Uterine smooth muscle cell (primary cell): ENCODE measurements at places on chromosomes 7 and 10. TPM values are rescaled to one million over a fixed set of nuclear protein-coding genes. Genes with fewer than 3 reads are reported as not detected.

Gene CELF2
- total RNA-seq: 5.4 and 11.5 TPM in 2 replicates

Gene WDR37
- 14.6 and 22.7 TPM in 2 replicates for total RNA-seq

Gene CLCN1
- not detected in 2 replicates for total RNA-seq

Gene WAPL
- 49.5 and 56.9 TPM in 2 replicates for total RNA-seq

Gene POLR2J2
- total RNA-seq: 3.2 and 3.3 TPM in 2 replicates

Gene NUTM2E
- total RNA-seq: not detected in 2 replicates

Gene DLG5
- 41.1 and 45.2 TPM in 2 replicates for total RNA-seq

Gene PNLIPRP3
- 0.11 and 0.12 TPM in 2 replicates for total RNA-seq

Gene STMP1
- 15.0 and 15.6 TPM in 2 replicates for total RNA-seq

Gene NUPR2
- not detected in 2 replicates for total RNA-seq

Gene MMD2
- not detected in 2 replicates for total RNA-seq

Gene PNLIPRP2
- not detected in 2 replicates for total RNA-seq

Gene AVPI1
- 23.0 and 32.1 TPM in 2 replicates for total RNA-seq

Gene NEUROD6
- total RNA-seq: not detected in 2 replicates

Gene TRPV5
- not detected in 2 replicates for total RNA-seq

Gene CADPS2
- 21.6 and 34.5 TPM in 2 replicates for total RNA-seq

Gene LRRTM3
- under 0.01 TPM in 2 replicates for total RNA-seq

Gene ANKRD16
- 10.4 and 12.7 TPM in 2 replicates for total RNA-seq

Gene KEL
- total RNA-seq: not detected in 2 replicates

Gene MNX1
- total RNA-seq: not detected in 2 replicates

Gene SPDYE9
- total RNA-seq: not detected in 2 replicates

Gene CLDN12
- total RNA-seq: 51.5 and 66.2 TPM in 2 replicates

Gene APBB1IP
- total RNA-seq: 0.11 and 0.37 TPM in 2 replicates

Gene CHCHD3
- 123 and 146 TPM in 2 replicates for total RNA-seq

Gene SLC39A12
- total RNA-seq: under 0.01 TPM in 1 of 2 replicates, not detected in the other
